ENCODE measurements at places on chromosomes 4 and X.

DNA sequence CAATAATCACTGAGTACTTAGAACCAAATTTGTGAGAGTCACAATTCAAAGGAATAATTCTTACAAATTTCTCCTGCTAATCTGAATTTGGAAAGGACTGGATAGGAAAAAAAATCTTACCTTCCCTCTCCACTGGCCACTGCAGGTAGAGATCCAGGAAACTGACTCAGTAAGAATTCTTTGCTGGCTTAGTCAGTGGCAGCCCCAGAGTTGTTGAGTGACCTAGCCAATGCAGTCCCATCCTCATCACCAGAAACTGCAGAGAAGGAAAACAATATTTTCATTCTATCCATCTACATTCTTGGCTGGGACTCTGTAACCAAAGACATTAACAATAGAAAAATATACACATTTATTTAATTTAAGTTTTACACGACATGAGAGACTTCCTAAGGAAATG is 572.0 kb downstream of the ADGRL3 start:
- DNase-seq, result no peak

DNA sequence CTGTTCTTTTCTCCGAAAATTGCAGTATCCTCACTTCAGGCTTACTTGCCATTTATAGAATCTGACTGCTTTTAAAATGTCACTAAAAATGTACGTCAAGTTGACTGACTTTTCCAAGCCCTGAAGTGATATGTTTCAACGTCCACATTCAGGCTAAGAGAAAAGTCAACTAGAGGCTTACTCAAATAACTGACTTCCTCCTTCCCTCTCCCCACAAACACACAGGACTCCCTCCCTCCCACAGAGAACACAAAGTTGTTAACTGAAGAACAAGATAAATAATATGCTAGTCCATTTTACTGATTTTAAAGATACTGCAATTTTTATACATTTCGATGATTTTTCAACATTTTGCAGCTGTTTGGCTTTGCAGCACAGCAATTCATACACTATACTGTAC is 13.8 kb upstream of the CDKL2 start:
- DNase-seq, result no peak

GRCh38 chr4:110808351-110808878 is 185.5 kb upstream of the PITX2 start:
- DNase-seq, result no peak

DNA sequence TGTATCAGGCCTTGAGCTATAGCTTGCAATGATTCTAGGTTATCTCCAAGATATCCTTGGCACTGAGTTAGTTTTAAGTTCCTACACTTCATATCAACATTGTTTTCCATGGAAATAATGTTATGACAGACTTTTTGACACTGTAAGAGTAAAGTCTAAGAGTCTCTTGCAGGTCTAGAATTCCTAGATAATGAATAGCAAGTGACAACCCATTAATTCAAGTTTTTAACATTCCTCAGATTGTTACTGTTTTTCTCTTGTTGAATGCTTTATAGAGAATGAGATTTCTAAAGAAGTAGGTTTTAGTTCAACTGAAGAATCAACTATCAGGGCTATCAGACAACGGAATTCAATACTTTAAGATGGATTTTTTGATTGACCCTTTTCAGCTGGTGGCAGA is 276.1 kb downstream of the PPP3CA start:
- no peak for DNase-seq

- DNase-seq, result peak; percentile 2
These were observed 334.6 kb downstream of the PCDH10 start for GRCh38 chr4:133483600-133484246.

DNA sequence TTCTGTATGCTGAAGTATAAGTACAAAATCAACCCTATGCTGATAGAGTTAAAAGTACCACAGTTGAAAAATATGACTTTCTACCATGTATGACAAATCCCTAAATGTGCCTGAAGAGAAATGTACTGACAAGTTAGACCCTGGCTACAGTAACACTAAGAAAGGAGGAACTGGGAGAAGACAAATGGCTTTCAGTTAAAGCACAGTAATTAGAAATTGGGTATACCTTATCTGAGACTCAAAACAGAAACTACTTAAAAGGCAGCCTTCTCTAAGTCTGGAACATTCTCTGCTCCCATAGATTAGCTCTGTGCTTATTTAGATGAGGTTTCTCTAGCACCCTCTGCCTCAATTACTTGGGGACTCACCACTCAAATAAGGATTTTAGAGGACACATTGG is 189.1 kb downstream of the GPC3 start:
- no peak for DNase-seq

GRCh38 chr4:139319571-139319970 is 17.3 kb upstream of the NDUFC1 start:
- no peak for DNase-seq

DNA sequence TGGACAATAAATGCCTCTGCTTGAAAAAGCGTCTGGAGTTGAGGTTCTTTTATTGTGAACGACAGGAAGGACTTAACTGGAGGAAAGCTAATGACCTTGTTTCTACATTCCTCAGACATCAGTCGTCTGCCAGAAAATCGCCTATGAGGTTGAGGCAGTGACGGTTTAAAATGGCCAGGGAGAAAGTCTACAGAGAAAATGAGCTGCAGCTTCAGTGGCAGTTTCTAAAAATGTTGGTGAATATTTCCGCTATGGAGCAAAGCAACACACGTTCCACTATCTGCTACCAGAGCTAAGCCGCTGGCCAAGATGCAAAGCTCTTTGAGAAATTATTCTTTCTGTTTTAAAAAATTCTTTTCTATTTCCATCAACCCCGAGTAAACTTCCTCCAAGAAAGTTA is 116.9 kb upstream of the GALNT7 start:
- DNase-seq, result no peak

DNA sequence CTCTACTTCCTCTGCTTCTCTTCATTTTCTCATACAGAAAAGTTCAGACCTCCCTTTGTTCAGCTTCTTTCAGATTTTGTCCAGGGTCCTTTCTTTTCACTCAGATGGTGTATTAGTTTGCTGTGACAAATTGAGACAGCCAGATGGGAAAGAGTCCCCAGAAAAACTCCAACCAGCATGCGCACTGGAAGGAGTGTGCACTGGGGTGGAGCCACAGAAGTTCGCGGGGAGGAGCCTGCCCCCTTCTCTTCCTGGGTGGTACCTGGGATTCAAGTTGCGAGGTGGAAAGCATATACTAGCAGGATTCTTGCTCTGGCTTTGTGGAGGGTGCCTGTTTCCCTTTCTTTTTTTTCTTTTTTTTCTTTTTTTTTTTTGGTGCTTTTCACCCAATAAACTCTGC is 51.6 kb downstream of the SMIM20 start:
- no peak for DNase-seq

GRCh38 chr4:24605216-24605615 is 20.9 kb upstream of the DHX15 start:
- DNase-seq, result no peak

DNA sequence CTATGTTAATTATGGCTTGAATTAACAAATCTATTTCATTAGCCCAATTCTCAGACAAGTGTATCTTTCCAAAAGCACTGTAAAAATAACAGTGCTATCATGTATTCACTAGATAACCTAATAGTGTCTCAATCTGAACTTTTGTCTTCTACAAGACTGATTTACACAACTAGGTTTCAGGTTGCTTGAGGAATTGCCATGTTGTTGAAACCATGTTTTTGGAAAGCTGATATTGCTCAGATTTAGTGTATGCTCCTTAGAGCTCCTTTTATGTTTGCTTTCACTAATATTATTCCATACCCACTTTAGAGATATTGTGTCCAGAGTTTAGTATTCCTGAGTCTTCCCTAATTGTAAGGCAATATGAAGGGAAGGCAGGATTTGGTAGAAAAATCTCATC is 70.6 kb downstream of the GPAT3 start:
- no peak for DNase-seq

- no peak for DNase-seq
These were observed 44.7 kb downstream of the TMEM150C start for GRCh38 chr4:82517043-82517442.

DNA sequence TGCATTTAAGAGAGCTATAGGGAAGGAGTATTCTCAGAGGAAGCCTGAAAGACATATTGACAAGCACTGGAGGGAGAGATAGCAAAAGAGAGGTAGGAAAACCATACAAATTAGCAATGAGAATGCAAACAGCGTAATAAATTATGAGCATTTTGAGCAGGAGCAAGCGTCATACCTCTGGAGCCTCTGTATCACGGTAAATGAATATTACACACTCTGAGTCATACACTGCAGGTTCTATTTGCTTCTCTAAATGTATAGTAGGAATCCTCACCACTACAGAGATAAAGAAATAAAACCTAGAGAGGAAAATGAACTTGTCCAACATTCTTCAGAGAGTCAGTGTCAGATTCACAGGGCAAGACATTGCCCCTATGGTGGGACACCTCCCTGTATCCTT is 46.4 kb upstream of the GABRE start:
- DNase-seq, result no peak

DNA sequence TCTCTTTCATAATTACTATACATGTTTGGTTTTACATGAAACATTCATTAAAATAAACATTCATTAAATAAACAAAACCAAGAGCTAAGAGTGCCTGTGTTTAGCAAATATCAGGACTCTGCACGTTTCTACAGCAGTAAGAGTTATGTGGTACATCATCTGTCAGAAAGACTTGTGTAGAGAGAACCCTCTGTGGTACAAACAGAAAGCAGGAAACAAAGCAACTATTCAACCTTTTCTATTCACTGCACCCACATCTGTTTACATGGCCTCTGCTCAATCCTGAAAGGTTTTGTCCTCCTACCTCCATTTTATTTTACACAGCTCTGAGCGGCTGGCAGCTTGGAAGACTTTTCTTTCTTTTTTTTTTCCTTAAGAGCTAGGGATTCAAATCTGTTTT is 90.7 kb upstream of the PCDH18 start:
- DNase-seq, result peak; percentile 89

GRCh38 chrX:27995611-27996010 is 14.4 kb upstream of the DCAF8L1 start:
- DNase-seq, result no peak

DNA sequence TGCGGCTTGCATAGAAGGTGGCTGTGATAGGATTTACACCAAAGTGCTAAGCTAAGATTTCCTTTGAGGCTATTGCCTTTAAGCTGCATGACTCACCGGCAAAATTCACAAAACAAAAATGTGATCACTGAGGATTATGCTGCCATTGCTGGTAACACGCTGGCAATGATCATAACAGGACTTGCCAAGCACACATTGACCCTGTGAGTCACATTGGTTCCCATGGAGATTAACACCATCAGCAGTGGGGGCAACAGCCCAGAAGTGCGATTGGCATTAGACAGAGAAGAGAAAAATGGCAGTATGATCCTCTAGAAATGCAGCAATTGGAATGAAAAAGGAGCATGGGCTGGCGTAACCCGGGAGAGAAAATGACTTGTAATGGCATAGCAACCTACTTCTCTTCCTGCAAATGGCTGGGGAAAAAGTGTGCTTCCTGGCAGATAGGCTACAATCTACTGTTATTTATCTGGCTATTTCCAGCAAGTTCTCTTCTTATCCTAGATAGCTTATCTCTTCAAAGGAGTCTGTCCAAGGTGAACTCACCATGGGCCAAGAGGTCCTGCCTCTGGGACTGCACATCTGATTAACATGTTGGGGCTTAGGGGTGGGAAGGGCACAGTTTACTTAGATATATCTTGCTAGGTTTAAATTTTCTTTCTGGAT is 314.2 kb upstream of the IGFBP7 start:
- no peak for DNase-seq

- no peak for DNase-seq
These were observed 111.7 kb downstream of the CHRNA9 start for GRCh38 chr4:40446839-40447238.
